ENCODE measurements at places on chromosomes 7 and 10.

- no peak for DNase-seq
These were observed 614 bp upstream of the IFIT2 start for GRCh38 chr10:89301232-89301631.

DNA sequence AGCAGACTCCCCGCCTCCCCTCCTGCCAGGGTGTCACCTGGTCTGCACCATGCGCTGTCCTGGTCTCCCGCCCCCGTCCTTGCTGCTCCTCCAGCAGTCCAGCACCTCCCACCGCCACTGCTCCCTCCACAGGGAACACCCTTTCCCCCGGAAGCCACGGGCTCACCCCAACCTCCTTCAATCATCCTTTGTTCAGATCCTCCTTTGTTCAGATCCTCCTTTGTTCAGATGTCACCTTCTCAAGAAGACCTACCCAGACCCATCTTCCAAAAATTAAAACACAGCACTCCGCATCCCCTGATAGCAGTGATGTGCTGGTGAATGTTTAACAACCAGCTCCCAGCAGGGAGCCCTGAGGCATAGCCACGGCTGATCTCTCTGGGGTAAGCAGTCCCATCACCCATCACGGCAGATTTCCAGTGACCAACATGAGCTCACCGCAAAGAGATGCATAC is 237.7 kb downstream of the USP6NL start:
- DNase-seq: no peak

- no peak for DNase-seq
These were observed 21.1 kb downstream of the FAM53B start for GRCh38 chr10:124722798-124723783.

DNA sequence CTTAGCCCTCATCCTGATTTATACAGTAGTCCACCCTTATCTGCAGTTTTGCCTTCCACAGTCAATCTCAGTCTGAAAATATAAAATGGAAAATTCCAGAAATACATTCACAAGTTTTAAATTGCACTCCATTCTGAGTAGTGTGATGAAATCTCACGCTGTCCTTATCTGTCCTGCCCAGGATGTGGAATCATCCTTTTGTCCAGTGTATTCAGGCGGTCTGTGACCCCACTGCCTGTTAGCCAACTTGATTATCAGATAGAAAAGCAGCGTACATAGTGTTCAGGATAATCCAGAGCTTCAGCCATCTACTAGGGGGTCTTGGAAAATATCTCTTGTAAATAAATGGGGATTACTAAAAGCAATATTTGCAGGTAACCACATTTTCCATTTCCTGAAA is 146.3 kb downstream of the MALRD1 start:
- no peak for DNase-seq

GRCh38 chr10:60399328-60399727 is 9.7 kb upstream of the ANK3 start:
- no peak for DNase-seq

DNA sequence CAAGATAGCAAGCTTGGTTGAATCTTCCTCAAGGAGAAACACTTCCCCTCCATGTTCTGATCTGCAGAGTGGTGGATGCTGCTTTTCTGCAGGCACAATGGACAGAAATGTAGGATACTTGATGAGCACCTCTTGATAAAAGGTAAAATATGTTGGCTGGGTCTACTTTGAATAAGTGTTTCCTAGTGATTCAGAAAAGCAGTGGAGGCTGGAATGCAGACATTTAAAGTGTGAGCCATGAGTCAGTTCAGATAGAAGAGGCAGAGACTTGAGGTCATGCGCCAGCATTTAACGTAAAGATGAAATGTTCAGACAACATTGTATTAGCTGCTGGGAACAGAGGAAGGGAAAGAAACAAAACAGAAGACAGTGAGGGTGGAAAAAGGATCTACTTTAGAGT is 403.1 kb downstream of the ADRA2A start:
- DNase-seq: no peak

DNA sequence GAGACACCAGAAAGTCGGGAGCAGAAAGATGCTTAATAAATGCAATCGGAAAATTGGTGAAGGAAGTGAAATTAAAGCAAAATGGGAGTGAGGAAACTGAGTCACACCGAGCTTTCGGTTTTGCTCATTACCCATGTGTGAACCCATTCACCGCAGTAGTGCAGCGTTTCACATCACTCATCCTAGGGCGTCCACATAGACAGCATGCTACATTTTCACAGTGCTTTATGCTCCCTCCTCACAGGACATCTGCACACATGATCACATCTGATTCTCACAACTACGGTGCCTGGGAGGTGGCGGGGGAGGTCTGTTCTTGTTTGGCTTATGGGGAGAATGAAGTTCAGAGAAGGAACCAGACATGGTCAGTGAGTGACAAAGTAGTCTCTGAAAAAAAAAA is 36.6 kb upstream of the ATP6V0A4 start:
- no peak for DNase-seq

GRCh38 chr7:87580636-87581035 is 20.0 kb downstream of the ABCB1 start:
- no peak for DNase-seq

GRCh38 chr7:119802147-119802546 is 470.8 kb upstream of the KCND2 start:
- no peak for DNase-seq

DNA sequence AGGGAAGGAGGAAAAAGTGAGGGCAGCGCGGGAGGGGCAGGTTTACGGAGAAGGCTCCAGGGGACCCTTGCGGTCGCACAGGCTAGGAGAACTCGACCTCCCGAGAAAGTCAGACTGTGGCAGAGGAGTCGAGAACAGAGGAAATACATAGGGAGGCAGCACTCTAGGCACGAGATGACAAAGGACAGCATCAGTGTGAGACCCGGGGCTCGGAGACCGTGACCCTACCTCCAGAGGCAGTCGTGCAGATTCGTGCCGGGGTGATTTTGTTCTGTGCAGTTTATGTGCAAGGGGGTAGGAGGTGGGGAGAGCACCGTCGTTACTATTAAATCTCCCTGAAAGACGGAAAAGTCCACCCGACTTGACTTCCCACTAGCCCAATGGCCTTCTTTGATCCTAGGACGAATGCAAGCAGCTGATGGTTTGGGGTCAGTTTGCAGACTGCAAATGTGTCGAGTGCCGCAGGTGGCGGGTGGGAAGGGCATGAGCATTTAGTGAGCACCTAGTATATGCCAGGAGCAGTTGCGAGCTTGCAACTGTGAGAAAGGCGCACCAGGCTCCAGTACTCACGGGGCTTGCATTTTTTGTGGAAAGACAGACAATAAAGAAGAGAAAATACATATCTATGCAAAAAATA is 674 bp upstream of the OSBPL3 start:
- no peak for DNase-seq

DNA sequence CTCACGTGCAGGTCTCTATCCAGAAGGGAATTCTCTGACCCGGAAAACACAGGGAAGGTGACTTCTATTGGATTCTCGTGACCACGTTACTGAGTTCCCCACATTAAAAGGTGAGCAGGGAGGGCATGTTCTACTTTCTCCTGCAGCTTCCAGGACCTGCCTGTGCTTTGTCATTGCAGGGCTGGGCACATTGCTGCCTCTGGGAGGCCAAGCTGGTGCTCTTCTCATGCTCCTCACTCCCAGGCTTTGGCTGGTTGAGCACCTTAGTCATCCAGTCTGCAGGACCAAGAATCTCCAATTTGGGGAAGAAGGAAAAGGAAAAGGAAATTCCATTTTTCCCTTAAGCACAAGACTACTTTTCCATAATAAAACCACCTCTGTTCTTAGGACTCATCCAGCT is 86.5 kb upstream of the TMEM72 start:
- DNase-seq: no peak

DNA sequence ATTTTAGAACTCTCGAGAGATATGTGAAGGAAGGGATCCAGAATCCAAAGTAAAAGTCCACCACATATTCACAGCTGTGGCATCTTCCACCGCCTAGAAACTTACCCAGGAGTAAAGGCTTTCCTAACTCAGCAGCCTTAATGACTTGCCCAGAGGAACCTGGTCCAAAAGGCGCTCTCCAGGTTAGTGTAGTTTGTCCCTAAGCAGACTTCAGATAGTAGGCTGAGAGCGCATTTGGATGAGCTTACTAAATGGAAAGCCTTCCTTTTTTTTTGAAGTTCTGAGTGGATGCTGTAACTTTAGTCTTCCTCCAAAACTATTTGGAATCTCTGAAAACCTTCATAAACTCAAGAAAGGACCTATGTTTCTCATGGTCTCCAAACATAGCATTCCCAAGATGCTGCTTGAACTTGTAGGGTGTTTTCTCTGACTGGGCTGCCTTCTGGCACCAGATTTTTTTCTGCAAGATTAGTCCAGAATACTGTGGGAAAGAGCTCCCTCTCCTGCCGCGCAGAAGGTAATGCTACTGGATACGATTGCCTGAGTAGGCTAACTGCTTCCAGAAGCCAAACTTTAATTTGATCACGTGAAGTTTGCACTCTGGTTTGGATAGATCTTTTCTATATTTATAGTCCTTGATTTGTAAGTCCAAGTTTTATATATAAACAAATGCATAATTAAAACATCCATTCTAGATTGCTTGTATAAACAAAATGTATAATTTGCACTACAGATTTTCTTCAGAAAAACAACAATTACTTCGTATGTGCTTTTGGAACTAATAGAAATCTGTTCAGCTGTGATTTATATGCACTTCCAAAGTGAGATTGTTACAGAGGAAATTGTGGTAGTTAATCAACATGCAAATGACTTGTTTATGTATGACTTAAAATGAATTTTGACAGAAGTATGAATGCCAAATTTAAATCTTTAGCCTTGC is 19.6 kb upstream of the GPR37 start:
- peak; percentile 51 for DNase-seq

DNA sequence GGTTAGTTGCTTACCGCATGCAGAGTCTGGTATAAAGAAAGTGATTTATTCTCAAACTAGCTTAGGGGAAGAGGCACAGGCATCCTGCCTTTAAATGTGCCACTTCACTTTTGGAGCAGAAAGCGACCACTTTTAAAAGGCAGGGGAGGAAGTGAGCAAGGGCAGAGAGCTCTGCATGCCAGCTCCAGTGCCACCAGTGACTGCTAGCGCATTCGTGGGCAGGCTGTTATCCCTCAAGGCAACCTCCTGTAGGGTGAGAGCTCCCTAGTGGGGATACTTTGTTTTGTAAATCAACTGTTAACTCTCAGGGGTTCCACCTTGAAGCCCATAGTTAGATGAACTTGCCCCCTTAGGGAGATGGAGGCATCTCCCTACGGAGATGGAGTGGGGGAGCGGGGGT is 29.4 kb upstream of the GRB10 start:
- DNase-seq: no peak

DNA sequence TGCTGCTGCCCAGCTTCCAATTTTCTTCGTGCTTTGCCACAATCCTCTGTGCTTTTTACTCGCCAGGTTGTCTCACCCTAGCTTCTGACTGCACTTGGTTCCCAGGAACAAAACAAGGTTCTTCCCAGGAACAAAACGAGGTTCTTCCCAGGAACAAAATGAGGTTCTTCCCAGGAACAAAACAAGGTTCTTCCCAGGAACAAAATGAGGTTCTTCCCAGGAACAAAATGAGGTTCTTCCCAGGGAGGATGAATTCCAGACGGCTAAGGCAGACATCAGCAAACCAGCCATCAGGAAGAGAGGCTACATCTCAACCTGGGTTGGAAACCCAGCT is 41.9 kb downstream of the TNS3 start:
- DNase-seq: no peak

DNA sequence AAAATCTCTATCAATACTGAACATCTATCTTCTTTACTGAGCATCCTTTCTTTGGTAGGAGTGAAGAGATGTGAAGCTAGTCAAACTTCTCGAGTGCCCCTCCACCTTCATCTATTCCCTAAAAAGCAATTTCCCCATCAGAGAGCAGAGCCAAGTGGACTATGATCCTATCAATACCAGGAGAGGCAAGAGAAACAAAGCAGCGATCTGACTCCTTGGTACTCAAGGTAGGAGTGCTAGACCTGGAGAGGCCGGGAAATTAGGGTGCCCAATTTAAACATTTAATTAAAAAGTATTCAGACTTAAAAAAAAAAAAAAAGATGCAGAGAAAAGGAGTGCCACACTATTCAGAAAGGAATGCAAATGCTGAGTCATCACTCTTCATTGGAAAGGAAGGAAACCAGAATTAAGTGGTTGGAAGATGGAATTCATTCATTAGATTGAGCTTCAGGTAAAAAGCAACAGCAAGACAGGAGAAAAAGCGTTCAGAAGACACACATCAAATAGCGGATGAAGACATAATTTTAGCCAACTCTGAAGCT is 1.6 kb downstream of the TIAL1 start:
- no peak for DNase-seq

DNA sequence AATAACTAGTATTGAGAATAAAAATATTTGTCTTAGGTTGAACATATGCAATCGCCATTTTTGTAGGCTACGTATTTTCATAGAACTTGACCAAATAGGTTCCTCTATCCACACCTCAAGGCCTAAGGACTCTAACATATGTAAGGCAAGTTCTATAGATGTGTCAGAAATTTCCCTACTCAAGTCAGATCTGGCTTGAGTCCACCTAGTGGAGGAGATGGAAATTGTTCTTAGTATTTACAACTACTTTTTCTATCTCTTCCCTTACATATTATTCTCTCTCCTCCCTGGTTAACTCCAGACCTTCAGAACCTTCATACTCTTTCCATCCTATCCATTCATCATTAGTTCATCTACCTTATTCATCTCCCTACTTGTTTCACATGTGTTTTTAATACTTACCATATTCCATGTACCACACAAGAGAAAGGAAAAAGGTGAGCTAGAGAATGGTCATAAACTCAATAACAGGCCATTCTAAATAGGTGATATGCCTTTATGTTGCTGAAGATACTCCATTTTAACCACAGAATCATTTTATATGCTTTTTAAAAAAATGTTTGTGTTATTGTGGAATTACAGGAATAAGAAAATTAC is 174.5 kb upstream of the HDAC9 start:
- DNase-seq: no peak

- no peak for DNase-seq
These were observed 25.6 kb upstream of the IL15RA start for GRCh38 chr10:6002809-6003510.

GRCh38 chr7:135177028-135177696 is 6.7 kb upstream of the CYREN start:
- no peak for DNase-seq

All from left renal pelvis (tissue), 4 donors.